ENCODE measurements at places on chromosomes 11 and 22.

- DNase-seq, result no peak
Measured at GRCh38 chr11:70643642-70644041, 245.3 kb downstream of the CTTN start.

DNA sequence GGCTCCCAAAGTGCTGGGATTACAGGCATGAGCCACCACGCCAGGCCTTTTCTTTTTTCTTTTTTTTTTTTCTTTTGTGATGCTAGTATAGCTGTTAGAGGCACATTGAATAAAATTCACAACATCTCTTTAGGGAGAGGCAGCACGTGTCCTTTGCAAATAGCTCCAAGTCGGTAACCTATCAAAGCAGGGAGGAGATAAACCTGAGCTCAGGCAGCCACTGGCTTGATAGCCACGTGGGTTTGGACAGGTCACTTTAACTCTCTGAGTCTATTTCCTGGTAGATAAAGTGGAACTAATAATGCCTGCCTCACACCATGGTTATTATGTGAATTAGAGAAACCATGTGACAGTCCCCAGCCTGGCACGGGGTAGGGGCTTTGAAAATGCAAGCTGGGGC lies 43.1 kb upstream of the ATXN10 start:
- no peak for DNase-seq

DNA sequence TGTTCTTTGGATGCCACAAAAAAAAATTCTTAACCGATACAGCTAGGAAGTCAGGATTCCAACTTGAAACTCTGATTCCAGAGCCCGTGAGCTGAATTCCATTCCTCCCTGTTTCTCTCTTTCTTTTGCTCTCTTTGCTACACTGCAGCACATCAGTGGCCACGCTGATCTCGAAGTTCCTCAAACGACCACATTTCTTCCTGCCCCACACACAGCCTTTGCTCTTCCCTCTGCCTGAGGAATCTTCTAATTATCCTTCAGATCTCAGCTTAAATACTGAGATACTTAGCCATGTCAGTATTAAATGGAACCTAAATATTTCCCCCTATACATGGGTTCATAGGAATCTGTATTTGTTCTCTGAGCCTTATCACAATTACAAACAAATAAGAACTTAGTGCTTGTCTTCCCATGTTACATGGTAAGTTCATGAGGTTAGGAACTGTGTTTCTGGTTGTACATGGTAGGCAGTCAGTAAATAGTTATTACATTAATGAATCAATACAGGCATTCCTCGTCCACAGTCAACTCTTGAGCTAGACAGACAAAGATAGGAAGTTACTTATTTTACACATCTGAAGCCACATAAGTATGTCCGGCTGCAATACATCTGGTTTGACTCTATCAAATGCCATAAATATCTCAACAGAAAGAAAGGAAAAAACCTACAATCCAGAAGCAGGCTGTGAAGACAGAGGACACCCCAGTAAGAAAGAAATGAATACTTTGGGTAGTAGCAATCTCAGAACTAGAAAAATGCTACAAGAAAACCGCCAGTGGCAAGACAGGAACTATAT lies 86.6 kb downstream of the MAML2 start:
- no peak for DNase-seq

DNA sequence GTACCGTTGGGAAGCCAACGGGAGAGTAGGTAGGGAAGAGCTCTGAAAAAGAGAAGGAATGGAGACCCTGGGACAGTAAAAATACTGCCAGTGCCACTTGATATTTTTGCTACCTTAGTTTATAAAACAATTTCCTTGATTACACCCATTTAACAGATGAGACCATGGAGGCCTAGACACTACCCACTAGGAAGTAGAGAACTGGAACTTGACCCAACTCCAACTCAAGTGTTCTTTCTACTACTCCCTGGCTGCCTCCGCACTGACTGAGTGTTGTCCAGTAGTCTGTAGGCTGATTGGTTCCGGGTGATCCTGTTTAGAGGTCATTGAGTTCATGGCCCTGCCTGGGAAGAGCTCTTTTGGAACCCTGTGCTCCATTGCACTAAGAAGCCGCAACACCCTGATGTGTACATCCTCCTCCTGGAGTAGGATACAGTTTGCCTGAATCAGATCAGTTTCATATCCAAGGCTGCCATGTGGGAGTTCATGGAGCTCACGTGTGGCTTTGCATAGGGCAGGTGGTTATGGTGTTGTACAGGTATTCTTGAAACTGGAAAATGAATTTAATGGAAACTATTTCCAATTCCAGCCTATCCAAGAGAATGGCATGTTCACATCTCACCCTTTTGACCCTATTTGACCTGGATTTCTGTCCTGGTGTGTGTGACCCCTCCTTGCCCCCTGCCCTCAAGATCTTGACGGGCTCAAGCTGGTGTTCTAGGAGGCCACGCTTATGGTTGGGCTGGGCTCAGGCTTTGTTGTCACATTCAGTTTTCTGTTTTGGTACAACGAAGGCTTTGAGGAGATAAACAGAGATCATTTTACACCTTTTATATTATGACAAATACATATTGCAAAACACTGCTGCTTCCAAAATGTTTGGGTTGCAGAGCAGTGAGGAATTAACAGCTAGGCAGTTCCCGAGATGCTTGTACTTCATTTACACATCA lies 102.2 kb upstream of the NNMT start:
- DNase-seq, result no peak

DNA sequence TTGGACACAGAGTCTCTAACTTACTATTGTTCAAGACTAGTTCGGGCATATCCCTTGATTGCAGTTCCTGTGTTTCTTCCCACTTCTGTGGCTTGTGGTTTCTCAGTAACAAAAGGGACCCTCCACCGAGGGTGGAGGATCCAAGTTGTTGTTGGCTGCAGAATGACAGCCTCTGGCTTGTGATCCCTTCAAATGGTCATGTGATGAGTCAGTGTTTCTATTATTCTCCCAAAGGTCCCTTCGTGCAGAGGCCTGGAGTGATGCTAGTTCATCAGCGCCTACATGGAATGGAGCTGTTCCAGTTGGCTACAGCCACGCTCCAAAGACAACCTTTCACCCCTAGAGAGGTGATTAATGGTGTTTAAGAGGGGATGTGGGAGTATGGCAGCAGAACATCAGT lies 2.6 kb upstream of the VWCE start:
- no peak for DNase-seq

DNA sequence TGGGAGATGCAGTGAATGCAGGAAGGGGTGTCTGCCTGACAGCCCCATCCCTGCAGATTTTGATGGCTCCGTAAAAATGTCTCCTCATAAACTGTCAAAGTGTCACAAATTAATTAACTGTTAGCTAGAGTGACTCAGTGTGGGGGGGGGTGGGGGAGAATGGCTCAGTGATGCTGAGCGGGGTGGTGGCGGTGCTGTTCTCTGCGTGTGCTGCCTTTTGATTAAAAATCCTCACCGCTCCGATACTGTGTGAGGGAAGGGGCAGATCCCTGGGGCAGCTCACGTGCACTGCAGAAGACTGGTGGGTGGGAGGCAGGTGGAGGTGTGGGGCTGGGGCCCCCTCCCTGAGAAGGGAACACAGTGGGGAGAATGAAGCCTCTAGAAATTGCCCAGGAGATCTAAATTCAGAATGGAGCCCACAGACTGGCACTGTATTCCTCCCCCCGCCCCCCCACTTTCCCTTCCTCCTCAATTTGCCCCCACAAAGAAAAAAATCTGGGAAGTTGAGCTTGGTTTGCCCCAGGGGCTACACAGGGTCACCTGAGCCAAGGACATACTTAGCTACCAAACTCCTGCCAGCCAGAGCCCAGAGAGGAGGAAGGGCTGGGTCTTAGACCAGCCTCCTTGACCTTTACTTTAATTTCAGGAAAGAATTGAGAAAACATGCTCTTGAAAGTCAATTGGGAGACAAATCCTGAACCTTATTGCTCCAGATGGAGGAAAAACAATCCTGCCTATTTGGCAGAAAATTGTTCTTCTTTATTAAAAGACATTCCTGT lies 39.8 kb downstream of the DRD2 start:
- peak; percentile 45 for DNase-seq

DNA sequence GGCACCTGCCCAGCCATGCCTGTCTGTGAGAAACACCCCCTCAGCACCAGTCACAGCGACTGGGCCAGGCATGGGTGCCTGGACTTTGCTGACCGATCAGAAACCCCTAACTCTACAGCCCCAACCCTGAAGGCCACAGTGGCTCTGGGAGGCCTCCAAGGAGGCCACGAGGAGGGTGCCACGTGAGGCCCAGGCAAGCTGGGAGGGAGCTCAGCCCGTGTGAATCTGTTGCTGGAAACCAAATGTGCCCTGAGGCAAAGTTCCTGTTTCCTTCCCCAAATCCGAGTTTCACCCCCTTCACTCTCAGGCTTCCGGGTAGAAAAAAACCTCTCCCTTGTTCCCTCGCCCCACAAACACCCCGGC lies 1.3 kb downstream of the UNC93B1 start:
- DNase-seq, result no peak

DNA sequence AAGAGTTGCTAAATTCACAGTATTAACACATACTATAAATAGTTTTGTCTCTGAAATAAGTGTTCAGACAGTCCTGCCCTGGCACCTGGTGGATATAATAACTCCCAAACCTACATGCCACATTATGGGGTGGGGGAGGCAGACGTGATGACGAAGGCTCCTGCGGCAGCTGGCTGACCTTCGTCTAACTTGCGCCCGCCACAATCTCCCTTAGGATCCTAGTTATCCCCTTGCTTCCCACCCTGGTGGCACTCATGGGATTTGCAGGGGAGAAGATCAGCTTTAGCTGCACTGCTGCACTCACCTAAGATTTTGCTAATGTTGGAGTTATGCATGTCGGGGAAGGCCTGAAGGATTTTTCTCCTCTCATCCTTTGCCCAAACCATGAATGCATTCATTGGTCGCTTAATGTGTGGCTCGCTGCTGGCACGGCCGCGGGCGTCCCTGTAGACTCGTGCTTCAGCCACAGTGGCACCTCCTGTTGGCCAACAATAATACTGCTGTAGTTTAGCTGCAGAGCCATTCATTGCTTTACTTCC lies 367.6 kb downstream of the SOX6 start:
- no peak for DNase-seq

Measured in caudate nucleus (tissue), 63 donors.